ENCODE measurements at places on chromosomes 4 and X. TPM values are rescaled to one million over a fixed set of nuclear protein-coding genes. Genes with fewer than 3 reads are reported as not detected.
A peak's percentile ranks its signal among the peaks of the same experiment; 100 is the strongest.

The PPP1R2C gene
- total RNA-seq = not detected

GRCh38 chr4:77599378-77599777 is 6.2 kb upstream of the CXCL13 start:
- H3K36me3 ChIP-seq = no peaks in the 10 kb centered on the region
- no peaks in the 10 kb centered on the region for H3K27me3 ChIP-seq
- DNase-seq = no peak

The CT83 gene
- total RNA-seq = not detected

The HSFX3 gene
- not detected for total RNA-seq

The FGB gene
- 42.5 TPM for total RNA-seq

DNA sequence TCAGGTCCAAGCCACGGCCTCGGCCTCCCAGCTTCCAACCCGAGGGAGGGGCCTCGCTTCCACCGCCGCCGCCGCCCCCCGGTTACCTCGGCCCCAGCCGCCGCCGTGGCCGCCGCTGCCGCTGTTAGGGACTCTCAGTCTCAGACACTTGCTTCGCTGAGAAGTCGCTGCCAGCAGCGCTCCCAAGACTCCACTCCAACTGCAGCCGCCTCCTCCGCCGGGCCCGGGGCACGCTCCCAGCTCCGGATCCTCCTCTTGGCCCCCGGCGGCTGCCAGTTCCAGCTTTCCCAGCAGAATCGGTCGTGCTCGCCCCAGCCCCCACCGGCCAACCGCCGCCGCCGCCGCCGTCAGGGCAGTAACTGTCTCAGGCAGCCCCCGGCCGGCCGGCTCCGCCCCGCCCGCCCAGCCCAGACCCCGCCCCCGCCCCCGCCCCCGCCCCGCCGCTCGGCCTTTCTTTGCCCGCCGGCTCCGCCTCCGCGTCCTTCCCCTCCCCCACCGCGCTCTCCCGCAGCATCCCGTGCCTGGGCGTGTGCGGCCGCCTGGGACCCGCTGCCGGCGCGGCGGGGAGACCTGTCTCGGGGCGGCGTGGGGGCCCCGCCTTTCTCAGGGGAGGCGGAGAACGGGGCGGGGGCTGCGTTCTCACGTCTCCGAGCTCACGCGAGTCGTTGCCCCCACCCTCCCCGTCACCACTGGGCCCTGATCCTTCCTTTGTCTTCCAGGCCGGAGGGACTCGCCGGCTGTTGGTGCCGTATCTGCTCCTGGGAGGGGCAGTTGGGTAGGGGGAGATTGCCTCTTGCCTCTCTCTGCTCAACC is at the start of gene ANKRD50:
Gene ANKRD50, minus strand, starts transcription at position 361 of the 813 bp plus-strand sequence. CDS start 2,221 bp downstream, outside the sequence.
- H3K36me3 ChIP-seq = no peaks in the 10 kb centered on the region
- DNase-seq = peak; percentile 96
- peaks cover 7% of the 10 kb centered on the region for H3K4me1 ChIP-seq
- no peaks in the 10 kb centered on the region for H3K27me3 ChIP-seq
- H3K27ac ChIP-seq = peak within 1 kb of the TSS; percentile 96
